ENCODE measurements at places on chromosomes 11 and 22. TPM values are rescaled to one million over a fixed set of nuclear protein-coding genes. Genes with fewer than 3 reads are reported as not detected.

DNA sequence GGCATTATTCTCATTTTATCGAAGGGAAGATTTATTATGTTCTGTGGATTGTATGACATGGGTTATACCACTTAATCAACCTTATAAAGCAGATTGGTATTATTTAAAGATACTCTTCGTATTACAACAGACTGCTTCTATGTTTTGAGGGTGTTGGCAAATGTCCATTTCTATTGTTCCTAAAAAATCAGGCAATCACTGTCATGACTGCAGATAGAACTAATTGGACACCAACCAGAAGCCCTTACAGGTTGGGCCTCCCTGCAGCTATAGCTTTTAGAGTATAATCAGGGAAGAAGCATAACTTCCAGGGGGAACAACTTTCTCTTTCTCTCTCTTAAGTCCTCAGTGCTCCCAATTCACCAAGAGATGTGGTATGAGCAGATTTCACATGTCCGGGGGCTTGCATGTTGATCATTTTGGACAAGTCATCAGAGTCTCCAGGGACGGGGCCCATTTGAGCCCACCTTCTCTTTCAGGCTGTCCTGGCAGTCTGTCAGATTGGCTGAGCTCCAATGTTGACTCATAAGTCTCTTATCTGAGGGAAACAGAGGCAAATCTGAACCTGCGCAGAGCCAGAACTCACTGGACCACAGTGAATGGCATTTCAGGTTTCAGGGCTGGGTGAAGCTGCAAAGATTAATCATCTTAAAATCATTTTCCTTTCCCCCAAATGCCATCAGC lies 264.0 kb upstream of the CCDC90B start:
- no peak for DNase-seq

- peak; percentile 88 for DNase-seq
These were observed 7.6 kb upstream of the KCTD17 start for GRCh38 chr22:37043828-37044538.

Gene SCGB1C1
- not detected for total RNA-seq

GRCh38 chr11:623999-624704 lies 603 bp downstream of the CDHR5 start:
- no peak for DNase-seq

Gene MAJIN
- total RNA-seq: 0.78 TPM

- DNase-seq: no peak
These were observed 62.6 kb downstream of the FDX1 start for GRCh38 chr11:110492321-110492685.

All from body of pancreas (tissue), 4 donors.